ENCODE measurements at places on chromosomes 11 and 22.
A peak's percentile ranks its signal among the peaks of the same experiment; 100 is the strongest.

- DNase-seq, result no peak
Observed at GRCh38 chr22:39765661-39766060, 127.9 kb downstream of the ENTHD1 start.

GRCh38 chr22:49687333-49687732 lies 140.3 kb downstream of the BRD1 start:
- no peak for DNase-seq

- DNase-seq, result no peak
Observed at GRCh38 chr11:74299015-74299414, 12.4 kb downstream of the P4HA3 start.

GRCh38 chr11:2940147-2940920 lies 11.1 kb upstream of the PHLDA2 start:
- peak; percentile 75 for DNase-seq

GRCh38 chr11:1656670-1657069 lies 27.1 kb downstream of the KRTAP5-5 start:
- DNase-seq, result no peak
